ENCODE measurements at places on chromosomes 1 and 21.

GRCh38 chr1:40462956-40463590 is 12.8 kb downstream of the ZFP69B start:
- no peak for DNase-seq

GRCh38 chr1:113904293-113904673 is 316 bp downstream of the AP4B1 start:
- no peak for DNase-seq

DNA sequence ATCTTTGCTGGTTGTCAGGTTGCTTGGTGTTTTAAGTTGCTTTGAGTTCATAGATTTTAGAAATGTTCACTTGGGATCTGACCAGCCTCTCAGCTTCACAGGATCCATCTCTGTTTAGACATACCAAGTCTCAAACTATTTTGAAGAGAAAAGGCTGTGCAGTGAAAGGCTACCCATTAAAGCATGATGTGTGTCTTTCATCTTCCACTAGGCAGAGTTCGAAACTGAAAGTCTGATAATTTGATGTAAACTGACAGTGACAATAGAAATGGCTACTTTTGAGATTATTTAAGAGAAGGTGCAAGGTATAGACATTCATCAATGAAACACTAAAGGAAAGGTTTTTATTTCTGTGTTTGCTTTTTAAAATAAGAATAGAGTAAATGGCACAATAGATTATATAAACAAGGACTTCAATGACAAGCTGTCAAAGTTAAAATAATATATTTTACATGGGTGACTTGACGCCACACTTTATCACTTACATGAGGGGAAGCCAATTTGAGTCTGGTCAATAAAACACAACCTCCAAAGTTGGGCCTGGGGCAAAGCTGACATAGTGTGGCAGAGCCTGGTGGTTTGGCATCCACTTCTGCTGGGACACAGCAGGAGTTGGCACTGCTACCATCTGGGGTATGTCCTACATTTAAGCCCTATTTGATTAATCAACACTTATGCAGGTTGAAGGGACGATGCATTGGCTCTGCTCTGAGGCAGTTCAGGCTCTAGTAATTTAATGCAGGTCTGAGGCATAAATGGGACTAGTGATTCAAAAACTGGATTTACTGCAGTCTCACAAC is 197.7 kb downstream of the CRB1 start:
- DNase-seq = no peak

GRCh38 chr1:94697839-94698238 is 122.3 kb upstream of the SLC44A3 start:
- DNase-seq = no peak

- no peak for DNase-seq
These were observed 66.6 kb downstream of the NAV1 start for GRCh38 chr1:201605385-201606010.

DNA sequence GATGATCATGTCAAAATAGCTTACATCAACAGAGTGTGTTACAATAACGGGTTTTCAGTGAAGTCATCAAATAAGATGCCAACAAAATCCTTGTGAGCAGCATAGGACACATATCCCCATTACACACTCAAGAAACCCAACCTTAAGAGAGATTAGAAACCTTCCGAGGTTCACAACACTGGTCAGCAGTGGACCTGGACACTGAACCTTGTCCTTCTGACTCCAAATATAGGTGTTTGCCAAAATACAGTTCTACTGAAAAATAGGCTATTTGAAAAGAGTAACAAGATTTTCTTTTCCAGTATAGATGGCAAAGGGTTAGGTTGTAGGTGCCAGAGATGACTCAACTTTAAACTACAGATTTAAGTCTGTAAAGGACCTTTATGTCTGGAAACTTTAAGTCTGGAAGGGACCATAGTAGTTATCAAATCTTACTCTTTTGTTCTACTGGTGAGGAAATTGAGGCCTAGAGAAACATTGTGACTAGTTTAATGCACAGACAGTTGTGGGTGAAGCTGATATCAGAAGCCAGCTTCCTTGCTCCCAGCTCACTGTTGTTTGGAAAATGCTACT is 811 bp upstream of the REG4 start:
- DNase-seq = no peak

- peak; percentile 79 for DNase-seq
These were observed 140.9 kb upstream of the ARHGEF16 start for GRCh38 chr1:3313576-3313950.

DNA sequence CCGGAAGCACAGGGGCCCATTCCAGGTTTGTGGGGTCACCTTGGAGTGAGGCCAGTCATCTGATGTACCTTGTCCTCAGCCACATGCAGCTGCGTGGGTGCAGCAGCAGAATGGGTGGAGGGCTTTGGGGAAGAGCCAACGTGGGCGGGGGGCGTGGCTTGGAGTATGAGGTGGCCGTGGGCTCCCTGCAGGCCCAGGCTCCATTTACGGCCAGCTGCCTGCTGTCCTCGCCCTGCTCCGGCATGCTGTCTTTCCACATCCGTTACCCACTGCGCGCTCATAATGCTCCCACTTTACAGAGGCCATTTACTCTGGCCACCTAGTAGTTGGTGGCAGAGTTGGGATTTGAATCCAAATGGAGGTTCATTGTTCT is 27.8 kb upstream of the TINAGL1 start:
- no peak for DNase-seq

GRCh38 chr1:66270119-66270812 is 263.7 kb upstream of the SGIP1 start:
- DNase-seq = no peak

DNA sequence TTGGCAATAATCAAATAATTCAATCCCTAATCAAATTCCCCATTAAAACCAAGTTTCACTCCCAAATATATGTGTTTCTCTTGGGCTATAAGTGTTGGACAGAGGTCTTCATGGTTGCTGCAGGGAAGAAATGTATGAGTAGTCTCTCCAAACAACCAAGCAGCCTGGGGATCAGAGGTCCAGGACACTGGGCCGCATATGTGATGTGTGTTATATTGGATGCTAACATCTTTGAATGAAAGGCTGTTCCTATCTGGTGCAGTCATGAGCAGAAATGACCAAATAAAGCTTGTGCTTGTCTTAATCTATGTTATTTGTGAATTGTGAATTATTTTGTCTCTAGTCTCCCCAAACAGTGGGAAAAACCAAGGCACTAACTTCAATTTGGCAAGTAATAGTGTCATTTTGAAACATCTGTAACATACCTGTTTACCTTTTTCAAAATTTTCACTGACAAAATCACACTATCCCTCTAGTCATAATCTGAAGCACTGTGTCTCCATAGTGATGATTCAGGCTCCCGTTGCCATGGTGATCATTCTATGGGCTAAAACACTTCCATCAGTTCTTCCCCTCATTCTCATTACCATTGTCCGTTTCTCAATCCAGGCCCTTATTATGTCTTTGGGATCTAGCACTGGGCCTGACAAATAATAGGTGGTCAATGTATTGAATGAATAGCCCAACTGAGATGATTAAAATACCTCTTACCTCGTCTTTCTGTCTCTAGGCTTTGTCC is 12.5 kb upstream of the TADA1 start:
- no peak for DNase-seq

DNA sequence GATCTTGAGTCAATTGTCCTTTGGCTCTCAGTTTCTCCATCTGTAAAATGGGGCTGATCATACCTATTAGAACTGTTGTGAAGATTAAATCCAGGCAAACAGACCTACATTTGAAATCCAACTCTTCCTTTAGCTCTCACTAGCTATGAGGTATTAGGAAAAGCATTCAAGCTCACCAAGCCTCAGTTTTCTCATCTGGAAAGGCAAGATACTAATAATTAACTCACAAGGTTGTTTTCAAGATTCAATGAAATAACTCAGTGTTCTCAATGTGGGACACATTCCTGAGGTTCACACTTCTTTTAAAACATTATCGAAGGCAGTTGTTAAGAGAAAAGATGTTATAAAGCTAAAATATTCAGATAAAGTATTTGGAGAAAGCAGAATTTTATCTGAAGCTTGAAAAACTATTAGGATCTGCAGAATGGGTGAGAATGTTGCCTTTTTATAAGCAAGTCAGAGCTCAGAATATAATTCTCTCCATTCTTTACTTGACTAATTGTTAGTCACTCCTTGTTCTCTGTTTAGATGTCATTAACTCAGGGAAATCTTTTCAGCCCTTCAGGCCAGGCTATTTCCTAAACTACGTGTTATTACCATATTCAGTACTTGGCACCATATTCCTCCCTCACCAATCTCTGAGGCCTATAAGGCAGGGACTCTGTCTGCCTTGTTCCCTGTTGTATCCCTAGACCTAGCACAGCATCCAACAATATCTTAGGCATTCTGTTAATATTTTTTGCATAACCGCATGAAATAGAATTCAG is 72.0 kb upstream of the VAV3 start:
- no peak for DNase-seq

DNA sequence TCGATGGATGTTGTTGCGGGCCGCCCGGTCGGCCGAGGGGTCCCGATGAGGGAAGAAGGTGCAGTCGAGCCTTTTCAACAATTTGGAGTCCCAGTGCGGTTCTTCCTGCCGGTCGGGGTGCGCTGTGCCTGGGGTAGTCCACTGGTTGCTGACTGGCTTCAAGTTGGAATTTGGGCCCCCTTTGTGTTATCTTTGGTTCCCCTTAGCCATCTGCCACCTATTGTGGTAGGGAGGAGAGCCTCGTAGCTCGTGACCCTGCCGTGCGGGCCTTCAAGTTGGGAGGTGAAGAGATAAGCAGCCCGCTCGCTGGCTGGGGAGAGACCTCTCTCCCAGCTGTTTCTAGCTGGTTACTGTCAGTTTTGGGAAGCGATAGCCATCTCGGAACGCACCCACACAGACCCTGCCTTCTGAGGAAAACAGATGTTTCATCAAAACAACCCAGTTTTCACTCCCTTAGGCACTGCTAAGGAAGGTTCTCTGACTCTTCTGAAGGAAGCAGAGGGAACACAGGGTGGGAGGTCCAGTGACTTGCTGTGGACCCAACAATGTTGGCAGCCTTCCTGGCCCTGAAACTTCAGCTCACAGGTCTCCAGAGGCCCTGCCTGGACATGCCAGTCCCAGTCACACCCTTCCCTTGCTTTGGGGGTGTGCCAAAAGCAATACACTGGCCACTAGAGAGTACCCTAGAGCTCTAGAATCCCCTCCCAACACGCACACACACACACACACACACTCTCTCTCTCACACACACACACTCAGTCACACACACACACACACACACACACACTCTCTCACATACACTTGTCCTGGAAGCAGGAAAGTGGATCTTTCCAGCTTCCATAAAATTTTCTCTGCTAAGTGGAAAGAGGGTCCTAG is 1.0 kb downstream of the BTG2 start:
- DNase-seq = peak; percentile 58

DNA sequence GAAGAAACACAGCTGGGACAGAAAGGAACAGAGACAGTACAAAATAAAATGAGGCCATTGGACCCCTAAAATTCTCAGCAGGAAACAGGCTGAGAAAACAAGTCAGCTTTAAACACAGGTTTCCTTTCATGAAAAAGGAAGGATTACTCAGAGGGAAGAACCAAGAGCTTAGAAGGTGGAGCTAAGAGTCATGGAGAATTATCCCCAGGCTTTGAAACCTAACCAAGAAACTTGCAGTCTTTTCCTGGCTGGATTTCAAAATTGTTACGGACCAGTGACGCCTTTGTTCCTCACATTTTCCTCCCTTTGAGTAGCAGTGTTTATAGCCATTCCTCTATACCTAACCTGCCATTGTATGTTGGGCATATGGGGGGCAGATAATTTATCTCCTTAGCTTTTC is 8.8 kb downstream of the HMGB4 start:
- no peak for DNase-seq

- no peak for DNase-seq
These were observed 2.2 kb downstream of the SPATA46 start for GRCh38 chr1:162374406-162374805.

DNA sequence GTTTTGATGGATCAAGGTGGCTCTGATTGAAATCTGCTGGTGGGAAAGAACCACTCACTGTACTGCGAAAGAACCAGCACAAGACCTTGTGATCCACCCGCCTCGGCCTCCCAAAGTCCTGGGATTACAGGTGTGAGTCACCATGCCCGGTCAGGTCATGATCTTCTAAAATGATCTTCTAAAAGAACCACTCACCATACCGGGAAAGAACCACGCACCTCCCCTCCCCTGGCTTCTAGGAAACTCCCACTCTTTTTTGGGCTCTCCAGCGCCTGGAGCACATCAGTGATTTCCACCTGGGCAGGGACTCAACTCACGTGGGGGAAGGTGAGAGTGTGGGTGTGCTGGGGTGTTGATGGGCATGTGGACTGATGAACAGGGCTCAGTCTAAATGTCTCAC is 7.9 kb upstream of the RAB7B start:
- no peak for DNase-seq

DNA sequence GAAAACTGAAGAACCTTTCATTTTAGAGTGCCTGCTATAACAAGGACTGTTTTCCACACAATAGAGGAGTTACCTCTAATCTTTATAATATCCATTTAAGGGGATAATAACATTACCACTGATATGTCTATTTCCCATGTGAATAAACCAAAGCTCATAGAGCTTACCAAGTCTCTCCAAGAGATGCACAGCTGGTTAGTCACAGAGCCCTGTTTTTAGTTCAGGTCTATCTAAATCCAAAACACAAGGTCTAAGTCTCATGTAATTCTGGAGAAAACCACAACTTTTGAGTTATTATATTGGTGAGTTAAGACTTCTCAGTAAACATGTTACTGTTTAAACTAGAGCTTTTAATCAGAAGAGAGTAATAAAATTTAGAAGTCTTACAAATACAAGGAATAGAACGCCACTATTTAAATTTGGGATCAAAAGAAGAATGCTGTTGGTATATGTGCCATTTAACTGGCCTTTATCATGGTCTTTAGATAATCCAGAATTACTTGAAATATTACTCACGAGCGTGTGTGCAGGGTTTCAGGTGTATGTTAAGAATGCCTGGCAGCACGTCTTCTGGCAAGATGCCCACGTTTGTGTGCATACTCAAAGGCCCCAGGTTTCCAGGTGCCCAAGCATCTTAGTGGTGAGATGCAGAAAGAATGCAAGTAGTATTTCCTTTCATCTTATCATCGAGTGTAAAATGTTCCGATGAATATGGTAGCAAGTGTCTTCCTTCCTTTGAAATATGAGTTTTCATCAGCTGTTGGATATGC is 190.6 kb downstream of the FMN2 start:
- DNase-seq = no peak

GRCh38 chr1:41856151-41856943 is 62.4 kb downstream of the HIVEP3 start:
- no peak for DNase-seq

DNA sequence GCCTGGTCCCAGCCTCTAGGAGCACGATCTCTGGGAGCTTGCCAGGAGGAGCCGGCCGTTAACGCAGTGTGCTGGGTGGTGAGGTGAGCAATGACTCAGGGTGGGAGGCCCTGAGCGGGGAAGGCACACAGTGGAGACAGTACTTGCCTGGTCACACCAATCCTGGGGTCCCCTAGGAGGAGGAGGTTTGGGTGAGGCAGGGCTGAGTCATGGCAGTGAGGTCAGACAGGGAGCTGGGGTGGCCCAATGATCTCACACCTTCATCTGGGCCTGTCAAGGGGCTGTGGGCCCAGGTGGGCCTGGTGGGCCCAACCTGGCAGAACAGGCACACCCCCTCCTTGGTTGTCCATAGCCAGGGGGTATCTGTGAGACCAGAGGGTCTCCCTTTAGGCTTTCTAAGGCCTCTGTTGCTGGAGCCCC is 8.6 kb upstream of the EDN2 start:
- DNase-seq = peak; percentile 59

- DNase-seq = no peak
These were observed 363.6 kb downstream of the PLPP3 start for GRCh38 chr1:56215771-56216170.
